ENCODE measurements at places on chromosomes 6 and 20.

GRCh38 chr6:11659757-11660156 is 118.8 kb downstream of the ADTRP start:
- no peak for DNase-seq

DNA sequence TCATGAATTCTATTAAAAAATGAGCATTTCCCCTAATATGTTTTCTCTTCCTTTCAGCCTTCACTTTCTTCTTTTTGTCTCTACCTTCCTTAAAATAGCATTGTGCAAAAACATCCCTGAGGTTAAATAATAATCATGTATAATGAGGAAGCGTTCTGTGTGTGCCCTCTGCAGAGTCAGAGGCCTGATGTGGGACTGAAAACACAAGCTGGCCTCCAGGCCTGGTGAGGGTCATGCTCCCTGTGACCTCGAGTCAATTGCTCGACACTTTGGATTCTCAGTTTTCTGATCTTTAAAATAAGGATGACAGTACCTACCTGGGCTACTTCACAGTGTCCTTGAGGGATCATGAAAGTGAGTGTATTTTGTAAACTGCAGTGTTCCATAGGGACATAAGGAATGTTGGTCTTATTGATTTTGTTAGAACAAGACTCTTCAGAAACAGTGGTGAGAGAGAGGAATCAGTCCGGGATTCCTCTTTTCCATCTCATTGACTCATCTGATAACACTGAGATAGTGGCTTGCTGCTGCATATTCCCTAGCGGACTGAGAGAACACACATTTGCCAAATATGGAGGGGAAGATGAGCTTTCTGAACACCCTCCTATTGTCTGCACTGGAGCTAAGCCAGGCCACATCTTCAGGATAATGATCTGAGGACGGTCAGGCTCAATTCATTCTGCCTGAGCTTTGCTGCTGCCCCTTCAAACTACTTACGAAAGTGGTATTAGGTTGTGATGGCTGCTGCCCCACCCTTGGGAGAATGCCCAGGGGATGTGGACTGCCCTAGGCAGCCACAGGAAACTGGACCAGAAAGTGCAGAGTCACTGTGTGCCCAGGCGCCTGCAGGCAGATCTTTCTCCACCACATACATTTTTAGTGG is 39.6 kb upstream of the PDE7B start:
- no peak for DNase-seq

DNA sequence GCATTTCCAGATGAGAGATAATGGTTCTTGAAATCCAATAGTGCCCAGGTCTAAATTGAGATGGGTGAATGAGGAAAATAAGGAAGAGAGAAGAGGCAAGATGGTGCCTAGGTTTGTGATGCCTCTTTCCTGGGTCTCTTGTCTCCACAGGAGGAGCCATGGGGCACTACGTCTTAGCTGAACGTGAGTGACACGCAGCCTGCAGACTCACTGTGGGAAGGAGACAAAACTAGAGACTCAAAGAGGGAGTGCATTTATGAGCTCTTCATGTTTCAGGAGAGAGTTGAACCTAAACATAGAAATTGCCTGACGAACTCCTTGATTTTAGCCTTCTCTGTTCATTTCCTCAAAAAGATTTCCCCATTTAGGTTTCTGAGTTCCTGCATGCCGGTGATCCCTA is 6.8 kb downstream of the HFE start:
- DNase-seq, result no peak

DNA sequence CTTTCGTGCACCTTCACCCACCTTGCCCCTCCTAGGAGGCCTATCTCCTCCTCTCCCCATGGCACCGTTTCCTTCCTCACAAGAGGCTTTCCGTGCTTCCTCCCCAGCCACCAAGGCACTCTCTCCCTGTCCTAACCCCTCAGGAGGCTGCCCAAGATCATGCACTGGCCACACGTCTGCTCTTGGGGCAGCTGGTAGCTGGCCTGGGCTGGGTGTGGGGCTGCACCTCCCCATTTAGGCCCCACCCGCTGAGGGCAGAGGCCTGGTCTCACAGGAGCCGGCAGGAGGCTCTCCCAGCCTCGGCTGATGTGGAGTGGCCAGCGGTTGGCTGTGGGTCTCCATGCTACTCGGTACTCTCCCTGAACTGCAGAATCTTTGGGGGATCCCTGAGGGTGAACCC is 13.6 kb downstream of the NOL4L start:
- no peak for DNase-seq

DNA sequence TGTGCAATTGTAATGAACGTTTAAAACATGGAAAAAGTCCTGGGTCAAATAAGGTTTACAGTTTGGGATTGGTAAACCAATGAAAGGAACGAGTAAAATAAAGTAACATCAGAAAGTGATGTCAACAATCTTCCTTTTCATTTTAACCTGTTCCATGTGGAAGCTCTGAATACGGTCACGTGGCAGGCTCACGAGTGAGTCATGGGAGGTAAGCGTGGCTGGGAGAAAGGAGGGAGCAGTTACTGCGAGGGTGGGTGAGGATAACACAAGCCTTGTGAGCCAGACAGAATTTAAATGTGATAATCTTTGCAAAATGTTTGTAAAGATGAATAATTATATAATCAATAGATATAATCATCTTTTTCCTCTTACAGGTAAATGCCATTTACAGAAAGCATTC is 171.3 kb upstream of the HDAC2 start:
- DNase-seq, result no peak

- no peak for DNase-seq
Observed at GRCh38 chr6:115554060-115554459, 506.6 kb downstream of the FRK start.

Data from stimulated activated naive CD4-positive, alpha-beta T cell treated with Interleukin-2 at 50 U/mL for 16 hours (primary cell).